ENCODE measurements at places on chromosomes 7 and 10.

DNA sequence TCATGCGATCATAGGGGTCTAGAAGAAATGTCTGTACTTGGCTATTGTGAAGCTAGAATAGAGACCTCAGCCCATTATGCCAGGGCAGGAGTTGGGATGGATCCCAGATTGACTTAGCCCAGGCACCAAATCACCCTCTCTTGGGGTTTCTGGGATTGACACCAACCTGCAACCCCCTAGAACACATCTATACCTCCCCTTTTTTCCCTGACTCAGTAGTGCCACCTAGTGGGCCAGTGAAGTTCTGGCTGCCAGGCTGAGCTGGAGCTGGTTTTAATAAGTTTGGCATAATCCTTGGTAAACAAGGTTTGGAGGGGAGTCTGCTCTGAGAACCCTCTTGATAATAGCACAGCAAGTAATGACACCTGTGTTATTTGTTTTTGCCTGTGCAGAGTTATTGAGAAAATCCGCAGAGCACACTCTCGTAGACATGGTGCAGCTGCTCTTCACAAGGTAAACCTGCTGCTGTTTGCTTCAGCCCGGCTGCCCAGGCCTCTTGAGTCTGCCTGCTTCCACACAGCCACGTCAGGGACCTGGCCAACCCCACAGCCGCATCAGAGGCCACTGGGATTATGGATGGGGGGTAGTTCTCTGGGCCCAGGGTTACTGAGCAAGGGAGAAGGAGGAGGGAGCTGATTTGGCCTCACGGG lies 43.3 kb upstream of the NFKB2 start:
- peak; percentile 47 for DNase-seq

GRCh38 chr7:17104419-17104818 lies 194.0 kb upstream of the AHR start:
- DNase-seq, result no peak

DNA sequence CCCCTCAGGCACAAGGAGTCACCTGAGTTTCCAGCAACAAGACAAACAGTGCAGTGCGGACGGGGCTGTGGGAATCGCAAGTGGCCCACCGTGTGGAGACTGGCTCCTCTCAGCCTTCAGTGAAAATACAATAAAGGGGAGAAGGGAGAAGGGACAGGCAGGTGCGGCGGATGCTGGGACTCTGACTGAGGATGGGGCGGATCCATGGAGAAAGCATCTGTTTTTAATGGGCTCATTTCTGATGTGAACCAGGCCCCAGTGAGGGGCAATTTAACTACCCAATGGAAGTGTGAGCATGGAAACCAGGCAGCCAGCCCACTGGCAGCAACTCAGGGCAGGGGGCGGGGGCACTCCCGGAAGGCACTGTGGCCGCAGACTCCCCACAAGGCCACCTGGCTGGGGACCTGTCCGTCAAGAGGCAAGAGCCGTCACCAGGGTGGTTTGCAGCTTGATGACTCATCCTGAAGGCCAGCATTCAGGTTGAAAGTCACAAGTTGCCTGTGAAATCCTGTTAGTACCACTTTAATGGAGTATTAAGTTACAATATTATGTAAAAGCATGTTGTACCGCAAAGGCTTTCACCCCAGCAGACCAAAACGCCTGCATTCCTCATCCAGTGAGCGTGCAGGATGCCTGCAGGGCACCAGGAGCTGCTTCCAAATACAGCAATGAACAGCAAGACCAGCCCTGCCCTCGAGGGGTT lies 476.4 kb downstream of the PTPRN2 start:
- DNase-seq, result no peak

GRCh38 chr7:747186-747585 lies 20.1 kb upstream of the PRKAR1B start:
- DNase-seq, result no peak

GRCh38 chr10:123009105-123009820 lies 457 bp downstream of the ACADSB start:
- DNase-seq, result no peak

DNA sequence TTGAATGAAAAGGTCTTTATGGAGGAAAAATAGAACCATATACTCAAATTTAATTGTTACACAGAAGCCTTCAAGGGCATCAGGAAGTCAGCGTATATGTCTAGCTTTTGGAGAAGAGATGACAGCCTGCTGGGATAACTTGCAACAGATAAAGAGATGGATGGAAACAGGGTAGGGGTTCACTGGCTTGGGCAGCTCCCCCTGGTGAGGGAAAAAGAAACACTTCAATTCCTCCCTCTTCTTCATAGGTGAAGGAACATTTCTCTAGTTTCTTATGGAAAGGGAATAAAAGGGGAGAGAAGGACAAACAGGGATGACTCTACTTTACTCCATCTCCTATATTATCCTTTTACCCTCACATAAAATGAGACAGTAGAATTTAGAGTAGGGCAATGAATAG lies 635.7 kb downstream of the PHTF2 start:
- DNase-seq, result no peak

DNA sequence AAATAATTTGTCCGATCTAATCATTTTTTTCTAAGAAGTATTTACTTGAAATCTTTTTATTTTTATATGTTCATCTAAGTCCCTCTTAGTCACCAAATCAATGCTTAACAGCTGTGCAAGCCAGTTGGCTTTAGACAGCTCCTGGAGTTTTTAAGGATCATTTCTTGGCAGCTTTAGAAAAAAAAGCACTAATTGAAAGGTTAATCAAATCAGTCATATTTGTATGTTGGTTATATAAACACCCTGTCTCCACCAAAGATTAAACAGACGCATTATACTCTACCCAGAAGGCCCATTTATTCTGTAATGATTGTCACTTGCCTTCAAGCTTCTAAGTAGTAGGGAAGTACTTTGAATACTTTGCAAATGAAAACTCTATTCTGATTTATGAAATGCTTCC lies 60.2 kb downstream of the PAXIP1 start:
- DNase-seq, result no peak

GRCh38 chr10:112784022-112784461 lies 166.0 kb upstream of the TCF7L2 start:
- DNase-seq, result peak; percentile 12

GRCh38 chr10:119378737-119379067 lies 163.8 kb downstream of the RGS10 start:
- DNase-seq, result no peak

- DNase-seq, result peak; percentile 85
Observed at GRCh38 chr10:68992636-68993440, 4.2 kb downstream of the KIFBP start.

DNA sequence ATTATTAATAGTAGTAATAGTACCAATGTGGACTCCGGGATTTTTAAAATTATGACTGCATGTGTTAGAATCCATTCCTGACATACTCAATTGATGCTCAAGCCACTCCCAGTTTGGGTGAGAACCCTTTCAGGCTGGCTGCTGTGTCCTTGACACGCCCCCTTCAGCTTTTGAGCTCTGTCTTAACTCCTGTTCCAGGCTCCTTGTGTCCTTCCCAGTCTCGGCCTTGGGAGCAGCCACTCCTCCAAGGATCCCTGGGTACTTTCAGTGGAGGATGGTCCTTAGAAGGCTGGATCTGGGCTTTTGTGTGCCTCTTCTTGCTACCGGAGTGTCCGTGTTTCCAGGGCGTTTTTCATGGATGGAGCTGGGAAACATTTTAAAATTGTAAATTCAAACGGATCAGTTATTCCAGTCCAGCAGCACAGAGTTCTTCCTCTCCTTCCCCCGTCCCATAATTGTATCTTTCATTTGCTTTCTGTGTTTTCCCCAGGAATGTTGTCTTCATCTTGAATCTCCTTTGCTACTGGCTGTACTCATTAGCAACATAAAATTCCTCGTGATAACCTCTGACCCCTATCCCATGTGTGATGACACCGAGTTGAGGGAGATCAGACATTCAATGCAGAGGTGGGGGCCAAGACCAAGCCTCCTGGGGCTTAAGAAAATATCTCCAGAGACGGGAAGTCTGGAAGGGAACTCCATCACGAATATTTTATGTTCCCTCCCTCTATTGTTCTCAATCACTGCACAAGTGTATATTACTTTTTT lies 40.0 kb upstream of the PFKFB3 start:
- DNase-seq, result no peak
